ENCODE measurements at places on chromosomes 2 and 18. TPM values are rescaled to one million over a fixed set of nuclear protein-coding genes. Genes with fewer than 3 reads are reported as not detected.

SH3BP4 gene
- total RNA-seq, result 88.5 TPM

B3GNT7 gene
- 3.3 TPM for total RNA-seq

DNA sequence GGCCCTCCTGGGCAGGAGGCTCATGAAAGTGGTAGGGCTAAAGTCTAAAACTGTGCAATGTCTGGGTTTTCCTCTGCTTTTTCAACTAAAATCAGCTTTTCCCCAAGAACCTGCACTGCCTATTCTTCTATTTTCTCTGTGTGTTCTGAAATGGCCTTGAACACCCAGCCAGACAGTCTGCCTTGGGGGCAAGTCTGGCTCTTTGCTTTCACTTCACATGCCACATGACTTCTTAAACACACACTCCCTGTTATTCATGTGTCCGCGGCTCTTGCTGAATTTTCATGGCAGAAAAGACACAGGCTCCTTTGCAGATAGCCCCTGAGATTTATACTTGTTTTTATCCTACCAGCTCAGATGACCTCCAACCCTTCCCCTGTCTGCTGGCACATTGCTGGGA lies 10.6 kb upstream of the RPIA start:
- peak; percentile 43 for DNase-seq

DNA sequence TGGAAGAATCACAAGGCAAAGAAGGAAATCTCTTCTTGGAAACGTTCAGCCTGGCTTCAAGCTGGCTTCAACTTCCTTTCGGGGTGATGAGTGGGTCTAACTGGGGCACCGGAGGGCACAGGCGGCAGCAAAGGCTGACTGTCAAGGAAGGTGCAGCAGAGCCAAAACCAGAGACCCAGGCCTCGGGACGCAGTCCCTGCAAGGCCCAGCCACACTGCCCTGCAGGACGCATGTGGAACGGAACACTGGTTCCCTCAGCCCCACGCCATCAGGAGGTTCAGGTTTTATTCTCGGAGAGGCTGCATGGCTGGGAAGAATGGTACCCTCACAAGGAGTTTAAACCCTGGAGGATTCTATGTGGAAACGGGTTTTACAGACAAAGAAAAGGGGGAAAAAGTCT lies 165.5 kb downstream of the HDAC4 start:
- no peak for DNase-seq

DNA sequence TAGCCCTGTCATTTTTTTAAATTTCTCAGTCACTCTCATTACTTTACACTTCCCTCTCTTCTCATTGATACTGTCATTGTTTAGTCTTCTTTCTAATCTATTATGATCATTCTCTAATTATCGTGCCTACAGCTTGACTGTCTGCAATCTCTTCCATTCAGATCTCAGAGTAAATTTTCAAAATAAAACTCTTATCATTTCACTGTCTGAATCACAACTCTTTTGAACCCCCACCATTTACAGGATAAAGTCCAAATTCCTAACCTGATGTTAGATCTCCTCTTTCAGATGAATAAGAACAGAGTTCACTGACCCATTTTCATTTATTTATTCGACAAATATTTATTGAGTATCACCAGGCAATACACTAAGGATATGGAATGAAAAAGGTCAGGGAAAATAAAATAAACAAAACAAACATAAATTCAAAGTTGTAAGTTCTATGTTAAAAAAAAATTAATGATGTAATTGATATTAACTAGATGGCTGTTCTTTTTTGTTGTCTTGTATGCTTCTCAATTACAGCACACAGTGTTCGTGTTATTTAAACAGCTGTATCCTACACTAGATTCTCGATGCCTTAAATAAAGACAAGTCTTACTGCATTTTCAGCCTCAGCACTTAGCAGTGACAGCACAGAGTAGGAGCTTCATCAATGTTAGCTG lies 631.0 kb downstream of the IRS1 start:
- no peak for DNase-seq

DNA sequence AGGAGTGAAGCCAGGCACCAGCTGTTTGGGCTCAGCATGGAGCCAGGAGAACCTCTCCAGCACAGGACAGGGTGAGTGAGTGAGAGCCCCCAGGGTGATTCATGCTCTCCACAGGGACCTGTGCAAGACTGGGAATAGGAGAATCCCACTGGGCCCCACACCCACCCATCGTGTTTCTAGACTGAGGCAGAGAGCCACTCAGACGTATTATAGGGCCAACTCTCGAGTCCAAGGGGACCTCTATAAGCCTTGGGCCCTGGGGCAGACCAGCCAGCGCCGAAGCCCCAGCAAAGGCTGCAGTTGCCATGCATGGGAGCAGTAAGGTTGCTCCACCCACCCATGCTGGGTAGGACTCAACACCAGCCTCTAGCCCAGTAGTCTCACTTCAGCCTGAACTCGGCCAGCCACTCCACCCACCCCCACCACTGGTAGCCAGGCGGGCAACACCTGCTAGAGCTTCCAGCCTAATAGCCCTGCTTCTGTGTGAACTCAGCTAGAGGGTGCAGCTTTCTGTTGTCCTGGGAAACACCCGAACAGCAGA lies 19.0 kb downstream of the PFN4 start:
- no peak for DNase-seq

DNA sequence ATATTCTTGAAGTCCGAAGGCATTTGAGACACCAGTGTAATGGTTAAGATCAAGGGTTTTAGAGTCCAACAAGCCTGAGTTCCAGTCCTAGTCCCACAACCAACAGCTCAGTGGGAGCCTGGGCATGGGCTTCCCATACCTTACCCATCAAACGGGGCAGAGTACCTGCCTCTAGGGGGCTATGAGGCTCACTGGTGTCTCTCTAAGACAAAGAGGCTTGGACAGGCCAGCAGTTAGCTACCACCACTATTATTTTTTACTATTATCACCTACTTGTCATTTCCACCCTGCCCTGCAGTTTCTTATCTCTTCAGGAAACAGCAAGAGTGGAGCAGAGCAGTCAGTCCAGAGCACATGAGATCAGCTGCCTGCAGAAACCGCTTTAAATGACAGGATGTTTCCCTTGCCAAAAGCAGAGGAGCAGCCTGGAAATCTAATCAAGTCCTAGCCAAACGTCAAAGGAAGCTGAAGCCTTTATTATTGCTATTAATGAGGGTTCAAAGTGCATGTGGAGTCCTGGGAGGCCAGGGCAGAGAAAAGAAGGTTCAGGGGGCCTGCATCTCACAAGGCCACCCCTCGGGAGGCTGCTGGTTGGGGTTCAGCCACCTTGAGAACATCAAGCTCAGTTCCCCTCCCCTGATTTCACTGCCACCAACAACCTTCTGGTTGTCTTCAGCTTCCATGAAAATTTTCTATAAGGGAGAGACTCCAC lies 66.6 kb downstream of the STPG4 start:
- DNase-seq, result no peak

DNA sequence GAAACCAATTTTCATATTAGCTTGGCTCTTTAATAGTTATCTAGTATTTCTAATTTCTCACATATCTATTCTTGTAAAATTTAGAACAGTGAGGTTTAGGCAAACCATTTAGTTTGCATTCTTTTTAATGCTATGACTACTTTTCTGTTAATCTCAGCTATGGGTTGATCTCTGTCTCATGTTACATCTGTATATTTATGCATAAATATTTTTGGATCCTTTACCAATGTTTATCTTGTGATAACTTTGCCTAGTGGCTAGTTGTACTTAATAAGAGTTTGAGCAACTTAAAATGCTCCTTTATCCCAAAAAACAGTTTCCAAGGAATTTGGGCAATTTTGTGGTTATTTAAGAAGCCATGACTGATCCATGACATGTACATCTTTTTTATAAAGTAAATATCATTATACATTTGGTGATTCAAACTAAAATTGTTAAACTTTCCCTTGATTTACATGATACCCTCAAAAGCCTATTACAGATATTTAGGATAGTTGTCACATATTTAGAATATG lies 86.3 kb downstream of the R3HDM1 start:
- DNase-seq, result no peak

DNA sequence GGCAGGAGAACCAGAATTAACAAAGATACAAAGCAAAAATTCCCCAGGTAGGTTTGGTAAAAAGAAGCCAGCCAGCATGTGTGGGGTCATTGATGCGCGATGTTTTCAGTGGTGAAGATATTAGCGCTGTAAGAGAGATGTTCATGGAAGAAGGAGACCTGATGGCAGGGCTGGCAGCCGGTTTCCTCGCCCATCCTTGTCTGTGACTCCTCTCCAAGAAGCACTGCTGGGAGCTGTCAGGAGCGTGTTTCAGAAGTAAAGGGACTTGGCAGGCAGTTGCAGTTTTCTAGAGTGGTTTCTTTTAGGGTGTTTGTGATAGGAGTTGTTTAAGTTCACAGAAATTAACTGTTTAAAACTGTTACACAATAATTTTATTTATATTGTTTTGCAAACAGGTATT lies 24.6 kb downstream of the TAF1B start:
- no peak for DNase-seq
